H9 (cell line): ENCODE measurements at places on chromosomes 3 and 15.

GRCh38 chr3:156455839-156456238 is 99.1 kb downstream of the SSR3 start:
- peak; percentile 75 for DNase-seq

DNA sequence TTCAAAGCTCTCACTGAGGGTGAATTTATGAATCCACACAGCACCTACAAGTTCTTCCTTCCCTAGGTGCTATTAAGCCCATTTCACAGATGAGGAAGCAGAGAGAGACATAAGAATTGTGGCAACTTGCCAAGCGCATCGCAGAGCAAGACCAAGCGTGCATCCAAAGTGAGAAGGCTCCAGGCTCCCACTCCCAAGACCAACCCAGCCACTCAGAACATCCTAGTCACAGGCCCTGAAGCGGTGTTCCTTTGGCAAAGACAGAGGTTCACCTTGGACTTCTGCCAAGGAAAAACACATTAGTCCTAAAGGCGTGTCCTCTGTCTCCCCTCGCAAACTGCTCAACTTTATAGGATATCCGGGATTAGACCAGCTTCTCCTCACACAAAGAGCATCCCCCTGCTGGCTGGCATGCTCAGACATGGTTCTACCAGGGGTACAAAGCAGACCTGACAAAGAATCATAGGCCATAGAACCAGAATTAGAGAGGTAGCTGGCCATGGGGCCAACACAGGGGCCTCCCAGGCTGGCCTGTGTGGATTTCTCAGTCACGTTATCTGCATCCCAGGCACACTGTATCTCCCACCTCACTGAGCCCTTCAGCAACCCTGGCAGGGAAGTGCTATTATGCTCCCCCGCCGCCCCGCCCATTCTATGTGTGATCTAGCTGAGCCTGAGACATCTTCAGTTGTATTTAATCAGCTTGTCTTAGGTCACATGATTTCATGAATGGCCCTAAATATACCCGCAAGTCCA is 160.2 kb downstream of the FOXP1 start:
- no peak for DNase-seq

DNA sequence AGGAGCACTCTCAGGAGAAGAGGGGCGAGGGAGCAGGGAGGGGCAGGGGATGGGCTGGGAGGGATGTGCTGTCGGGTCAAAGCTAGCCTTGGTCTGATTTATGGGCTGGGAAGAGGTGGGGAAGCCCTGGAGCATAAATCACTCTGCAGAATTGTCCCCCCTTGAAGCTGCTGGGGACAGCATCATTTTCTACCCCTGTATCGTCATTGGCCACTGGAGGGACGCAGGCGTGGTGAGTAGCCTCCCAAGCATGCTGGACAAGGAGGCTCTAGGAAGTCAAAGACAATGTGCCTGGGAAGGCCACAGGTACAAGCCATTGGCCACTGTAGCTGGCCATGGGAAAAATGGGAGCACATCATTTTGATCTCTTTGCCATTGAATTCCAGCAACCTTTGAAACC is 175.5 kb upstream of the CTDSPL start:
- DNase-seq: peak; percentile 53

DNA sequence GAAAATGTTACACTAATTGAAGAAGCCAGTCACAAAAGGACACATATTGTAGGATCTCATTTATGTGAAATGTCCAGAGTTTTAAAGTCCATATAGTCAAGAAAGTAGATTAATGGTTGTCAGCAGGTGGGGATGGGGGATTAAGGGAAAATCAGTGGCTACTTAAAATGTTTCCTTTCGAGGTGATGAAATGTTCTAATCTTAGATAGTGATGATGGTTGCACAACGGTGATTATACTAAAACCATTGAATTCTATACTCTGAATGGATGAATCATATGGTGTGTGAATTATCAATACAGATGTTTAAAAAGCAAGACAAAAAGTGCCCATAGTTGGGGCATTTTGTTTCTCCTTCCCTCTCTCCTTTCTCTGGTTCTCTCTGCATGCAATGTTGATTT is 164.6 kb downstream of the ATG7 start:
- DNase-seq: no peak

GRCh38 chr15:89128320-89129122 is 40.3 kb downstream of the ABHD2 start:
- no peak for DNase-seq

- no peak for DNase-seq
Measured at GRCh38 chr15:32888221-32888761, 170.5 kb downstream of the GREM1 start.

GRCh38 chr3:73536336-73536895 is 88.3 kb downstream of the PDZRN3 start:
- DNase-seq: no peak

GRCh38 chr15:26007151-26007550 is 144.0 kb upstream of the ATP10A start:
- DNase-seq: no peak

- DNase-seq: no peak
Measured at GRCh38 chr3:12751571-12751970, 7.5 kb downstream of the TMEM40 start.

DNA sequence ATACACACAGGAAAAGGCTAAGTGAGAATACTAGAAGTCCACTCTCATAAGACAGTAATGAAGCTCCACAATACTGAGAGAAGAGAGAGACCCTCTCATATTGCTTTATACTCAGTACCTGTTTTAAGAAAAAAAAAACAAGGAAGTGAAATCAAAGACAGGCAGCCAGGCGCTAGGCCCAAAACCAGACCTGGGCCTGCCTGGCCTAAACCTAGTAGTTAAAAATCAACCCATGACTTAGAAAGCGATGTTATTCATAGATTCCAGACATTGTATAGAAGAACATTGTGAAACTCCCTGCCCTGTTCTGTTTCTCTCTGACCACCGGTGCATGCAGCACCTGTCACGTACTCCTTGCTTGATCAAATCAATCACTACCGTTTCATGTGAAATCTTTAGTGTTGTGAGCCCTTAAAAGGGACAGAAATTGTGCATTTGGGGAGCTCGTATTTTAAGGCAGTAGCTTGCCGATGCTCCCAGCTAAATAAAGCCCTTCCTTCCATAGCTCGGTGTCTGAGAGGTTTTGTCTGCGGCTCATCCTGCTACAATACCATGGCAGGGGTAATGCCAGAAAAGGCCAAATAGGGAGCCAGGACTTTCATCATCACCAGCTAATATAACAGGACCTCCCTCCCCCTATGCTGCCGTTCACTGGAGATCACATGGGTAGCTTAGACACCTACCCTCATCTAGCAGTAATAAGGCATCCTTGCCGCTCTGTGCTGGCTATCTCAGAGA is 1294.1 kb downstream of the NSUN3 start:
- no peak for DNase-seq

GRCh38 chr3:112925969-112926368 is 48.9 kb downstream of the CD200R1 start:
- DNase-seq: no peak

DNA sequence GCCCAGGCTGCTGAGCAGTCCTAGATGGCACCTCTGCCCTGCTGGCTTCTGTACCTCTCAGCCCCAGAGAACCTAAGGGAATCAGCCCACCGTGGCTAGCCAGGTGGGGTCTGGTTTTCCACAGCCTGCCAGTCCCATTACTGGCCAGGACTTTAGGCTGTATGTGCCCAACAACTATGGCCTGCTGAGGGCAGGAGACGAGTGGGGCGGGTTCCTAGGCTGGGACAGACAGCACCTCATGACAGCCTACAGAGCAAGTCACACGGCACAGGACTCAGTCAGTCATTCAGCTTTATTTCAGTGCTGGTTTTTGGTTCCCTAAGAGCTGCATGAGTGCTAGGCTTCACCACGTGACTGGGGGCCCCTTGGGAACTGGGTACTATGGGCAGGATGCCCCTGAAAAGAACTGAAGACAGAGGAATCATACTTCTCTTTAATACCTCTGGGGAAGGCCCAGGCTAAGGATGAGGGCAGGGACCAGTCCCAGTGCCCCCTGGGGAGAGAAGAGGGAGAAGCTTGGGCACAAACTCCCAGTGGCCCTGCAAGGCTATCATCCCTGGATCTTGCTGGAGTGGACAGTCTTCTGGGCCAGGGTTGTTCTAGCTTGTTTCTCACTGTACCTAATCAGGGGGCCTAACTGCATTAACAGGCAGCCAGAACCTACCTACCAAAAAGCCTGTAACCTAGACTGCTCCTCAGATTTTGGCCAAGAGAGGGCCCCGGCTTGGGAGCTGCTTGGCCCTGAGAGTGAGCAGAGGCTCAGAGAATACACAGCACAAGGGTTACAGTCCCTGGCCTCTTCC is 14.8 kb downstream of the CLK3 start:
- DNase-seq: peak; percentile 23

DNA sequence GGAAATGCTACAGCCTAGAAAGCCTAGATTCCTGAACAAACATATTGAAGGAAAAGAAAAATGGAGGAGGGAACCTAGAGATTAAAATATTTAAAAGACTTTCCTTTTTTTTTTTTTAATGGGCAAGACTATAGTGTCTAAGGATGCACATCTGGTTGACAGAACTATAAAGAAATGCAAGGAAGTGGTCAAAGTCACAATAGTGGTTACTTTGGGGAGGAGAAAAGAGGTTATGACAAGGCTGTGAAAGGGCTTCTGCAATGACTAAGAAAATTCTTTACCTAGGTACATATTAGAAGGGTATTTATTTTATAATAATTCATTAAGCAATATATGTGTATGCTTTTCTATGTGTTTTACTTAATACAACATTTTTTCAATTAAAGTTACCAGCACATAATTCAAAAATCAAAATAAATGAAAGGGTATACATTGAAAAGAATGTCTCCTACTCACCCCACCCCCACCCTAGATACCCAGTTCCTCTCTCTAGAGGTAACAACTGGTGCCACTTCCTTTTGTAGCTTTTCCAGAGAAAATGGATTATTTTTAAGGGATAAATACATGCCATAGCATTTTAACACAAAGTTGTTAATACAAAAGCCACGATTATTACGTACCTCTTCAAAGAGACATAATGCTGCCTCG is 70.1 kb downstream of the HERC1 start:
- DNase-seq: no peak

GRCh38 chr15:73398861-73399260 is 30.1 kb upstream of the HCN4 start:
- DNase-seq: no peak

DNA sequence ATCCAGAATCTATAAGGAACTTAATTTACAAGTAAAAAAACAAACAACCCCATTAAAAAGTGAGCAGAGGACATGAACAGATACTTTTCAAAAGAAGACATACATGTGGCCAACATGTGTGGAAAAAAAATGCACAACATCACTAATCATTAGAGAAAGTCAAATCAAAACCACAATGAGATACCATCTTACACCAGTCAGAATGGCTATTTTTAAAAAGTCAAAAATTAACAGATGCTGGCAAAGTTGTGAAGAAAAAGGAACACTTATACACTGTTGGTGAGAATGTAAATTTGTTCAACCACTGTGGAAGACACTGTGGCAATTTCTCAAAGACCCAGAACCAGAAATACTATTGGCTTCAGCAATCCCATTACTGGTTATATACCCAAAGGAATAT is 830.0 kb upstream of the ALCAM start:
- no peak for DNase-seq

- DNase-seq: no peak
Measured at GRCh38 chr3:14134291-14134690, 9.4 kb downstream of the TMEM43 start.

DNA sequence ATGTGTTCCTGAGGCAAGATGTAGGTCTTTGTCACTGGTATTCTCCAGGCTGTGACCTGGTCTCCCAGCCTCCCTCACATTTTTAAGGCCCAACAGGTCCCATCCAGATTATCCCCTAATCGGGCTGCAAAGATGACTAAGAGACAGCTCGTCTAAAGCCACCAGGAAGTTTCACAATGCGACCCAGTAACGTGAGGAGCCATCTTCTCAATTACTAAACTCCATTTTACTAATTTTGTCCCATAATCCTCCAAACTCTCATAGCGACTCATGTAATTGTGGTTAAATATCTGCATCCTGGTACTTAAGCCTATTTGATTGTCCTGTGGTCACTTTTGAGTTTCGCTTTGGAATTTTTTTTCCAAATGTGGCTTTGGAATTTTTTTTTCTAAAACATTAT is 8.7 kb upstream of the PLA2G4F start:
- DNase-seq: no peak

DNA sequence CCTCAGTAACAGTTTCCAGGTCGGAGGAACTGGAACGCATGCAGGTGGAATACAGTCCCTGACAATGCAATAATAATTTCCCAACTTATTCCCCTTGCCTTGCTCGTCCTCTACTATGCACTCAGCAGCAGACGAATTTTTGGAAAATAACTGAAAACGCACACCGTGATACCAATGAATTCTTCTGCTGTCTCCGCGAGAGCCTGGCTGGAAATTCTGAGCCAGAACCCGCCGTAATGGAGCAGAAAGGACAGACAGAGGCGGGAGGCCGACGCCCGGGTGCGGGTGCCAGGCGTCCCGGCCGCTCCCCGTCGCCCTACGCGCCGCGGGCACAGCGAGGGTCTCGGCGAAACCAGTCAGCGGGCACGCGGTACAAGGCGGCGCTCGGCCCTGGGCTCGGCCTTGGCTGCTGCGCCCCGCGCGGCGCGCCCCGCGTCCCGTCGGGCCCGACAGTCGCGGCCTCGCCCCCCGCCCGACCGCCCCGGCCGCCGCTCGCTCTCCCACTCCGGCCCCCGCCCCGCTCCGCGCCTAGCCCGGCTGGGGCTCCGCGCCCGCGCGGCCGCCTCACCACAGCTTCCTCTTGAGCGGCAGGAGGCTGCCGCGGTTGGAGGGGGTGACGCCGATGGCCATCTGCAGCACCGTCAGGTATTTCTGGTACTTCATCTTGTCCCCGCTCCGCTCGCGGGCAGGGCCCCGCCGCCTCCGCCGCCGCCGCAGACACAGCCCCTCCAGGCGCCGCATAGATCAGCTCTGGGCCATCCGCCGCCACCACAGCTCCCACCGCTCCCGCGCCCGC is 114.5 kb upstream of the GOLGA8J start:
- DNase-seq: peak; percentile 64

GRCh38 chr15:65666257-65666656 is 44.5 kb downstream of the SLC24A1 start:
- no peak for DNase-seq

- no peak for DNase-seq
Measured at GRCh38 chr3:116291141-116291540, 154.1 kb downstream of the LSAMP start.

DNA sequence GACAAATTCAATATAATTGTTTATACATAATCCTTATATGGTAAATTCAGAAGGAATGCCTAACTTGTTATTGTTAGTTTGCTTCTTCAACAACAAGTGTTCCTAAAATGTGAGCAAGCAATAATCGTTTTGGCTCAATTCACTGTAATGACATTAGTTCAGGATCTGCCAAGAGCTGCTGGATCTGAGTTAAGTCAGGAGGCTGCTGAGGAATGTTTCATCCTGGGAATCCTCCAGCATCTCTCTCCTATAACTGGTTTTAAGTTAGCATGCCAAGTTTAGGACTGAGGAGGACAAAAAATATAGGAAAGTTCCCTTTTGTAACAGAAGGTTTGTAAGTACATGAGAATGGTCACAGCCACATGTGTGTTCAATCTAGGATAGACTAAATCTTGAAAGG is 4.9 kb upstream of the GTF2A2 start:
- no peak for DNase-seq

DNA sequence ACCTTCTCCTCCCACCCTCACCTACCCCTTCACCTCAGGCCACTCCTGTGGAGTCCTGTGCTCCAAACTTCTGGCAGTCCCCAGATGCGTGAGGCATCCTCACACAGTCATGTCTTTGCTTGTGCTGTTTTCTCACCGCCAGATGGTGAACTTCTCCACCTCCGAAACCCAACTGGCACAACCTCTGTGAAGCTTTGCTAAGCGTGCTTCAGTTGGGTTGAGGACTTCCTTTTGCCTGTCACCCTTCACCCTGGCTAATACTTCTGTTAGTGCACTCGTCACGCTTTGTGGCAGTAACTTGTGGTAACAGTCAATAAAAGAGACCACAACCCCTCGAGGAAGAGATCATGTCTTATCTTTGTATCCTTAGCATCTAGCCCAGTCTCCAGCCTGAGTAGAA is 42.0 kb upstream of the SKOR1 start:
- no peak for DNase-seq
